CD4-positive, alpha-beta T cell treated with Interleukin-21 for 1 hour (primary cell): ENCODE measurements at places on chromosomes 11 and 22.
A peak's percentile ranks its signal among the peaks of the same experiment; 100 is the strongest.

DNA sequence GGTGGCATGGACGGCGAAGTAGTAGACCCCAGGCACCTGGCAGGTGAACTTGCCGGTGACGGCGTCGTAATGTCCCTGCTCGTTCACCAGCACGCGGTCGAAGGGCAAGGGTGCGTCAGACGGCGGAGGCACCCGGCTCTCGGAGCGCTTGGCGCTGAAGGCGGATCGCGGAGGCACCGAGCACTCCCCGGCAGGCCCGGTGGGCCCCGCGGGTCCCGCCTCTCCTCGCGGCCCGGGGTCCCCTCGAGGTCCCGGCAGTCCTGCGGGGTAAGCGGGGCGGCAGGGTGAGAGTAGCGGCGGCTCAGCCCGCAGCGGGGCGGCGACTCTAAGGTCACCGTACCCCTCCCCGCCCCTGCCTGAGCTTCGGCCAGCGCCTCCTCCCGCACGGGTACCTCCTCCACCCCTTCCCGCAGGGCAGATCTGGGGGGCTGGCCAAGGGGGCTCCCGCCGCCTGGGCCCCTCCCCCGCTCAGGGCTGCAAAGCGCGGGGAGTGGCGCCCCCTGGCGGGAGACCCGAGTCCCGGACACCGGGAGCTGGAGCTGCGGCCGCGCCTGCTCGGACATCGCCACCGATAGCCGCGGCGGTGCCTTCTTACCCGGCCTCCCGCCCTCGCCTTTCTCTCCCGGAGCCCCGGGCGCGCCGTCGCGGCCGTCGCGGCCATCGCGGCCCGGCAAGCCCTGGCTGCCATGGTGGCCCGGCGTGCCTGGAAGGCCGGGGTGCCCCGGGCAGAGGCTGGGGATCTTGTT is 921 bp downstream of the C1QTNF5 start:
- DNase-seq, result peak; percentile 20

DNA sequence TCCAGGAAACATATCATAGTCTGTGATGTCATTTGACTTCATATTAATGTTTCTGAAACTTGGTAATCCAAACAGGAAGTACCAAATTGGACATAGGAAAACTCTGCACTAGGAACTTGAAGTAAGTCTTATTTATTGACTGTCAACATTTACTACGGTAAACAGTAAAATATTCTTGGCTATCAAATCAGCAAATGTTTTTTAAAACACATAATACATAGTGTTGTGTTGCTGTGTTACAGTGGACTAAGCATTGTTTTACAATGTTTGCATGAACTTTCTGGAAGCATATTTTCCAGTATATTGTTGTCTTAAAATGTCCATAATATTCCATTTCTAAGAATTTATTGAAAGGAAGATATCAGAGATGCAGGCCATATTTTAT is 2.8 kb upstream of the OR51E2 start:
- no peak for DNase-seq

DNA sequence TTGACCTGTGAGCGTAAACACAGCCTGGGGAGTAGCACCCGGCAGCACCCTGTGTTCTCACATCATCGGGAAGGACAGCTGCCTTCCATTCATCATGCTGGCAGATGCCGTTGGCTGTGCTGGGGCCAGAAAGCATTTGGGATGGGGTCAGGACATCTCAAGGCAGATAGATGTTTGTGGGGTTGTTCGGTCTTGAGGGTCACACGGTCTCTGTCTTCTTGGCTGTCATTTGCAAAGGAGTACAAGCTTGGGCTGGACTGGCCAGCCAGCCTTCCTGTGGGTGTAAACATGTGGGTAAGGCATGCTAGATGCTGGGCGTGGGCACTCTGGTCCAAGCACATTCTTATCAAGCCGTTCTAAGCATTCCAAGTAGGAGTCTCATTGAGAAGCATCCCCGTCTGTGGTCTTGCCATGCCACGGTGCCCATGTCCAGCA is 81.4 kb downstream of the TBC1D22A start:
- DNase-seq, result no peak

GRCh38 chr11:123479048-123479837 is 49.2 kb downstream of the GRAMD1B start:
- no peak for DNase-seq
